ENCODE measurements at places on chromosomes 2 and 18.

- DNase-seq = no peak
These were observed 272.5 kb upstream of the KCNJ3 start for GRCh38 chr2:154425994-154426393.

DNA sequence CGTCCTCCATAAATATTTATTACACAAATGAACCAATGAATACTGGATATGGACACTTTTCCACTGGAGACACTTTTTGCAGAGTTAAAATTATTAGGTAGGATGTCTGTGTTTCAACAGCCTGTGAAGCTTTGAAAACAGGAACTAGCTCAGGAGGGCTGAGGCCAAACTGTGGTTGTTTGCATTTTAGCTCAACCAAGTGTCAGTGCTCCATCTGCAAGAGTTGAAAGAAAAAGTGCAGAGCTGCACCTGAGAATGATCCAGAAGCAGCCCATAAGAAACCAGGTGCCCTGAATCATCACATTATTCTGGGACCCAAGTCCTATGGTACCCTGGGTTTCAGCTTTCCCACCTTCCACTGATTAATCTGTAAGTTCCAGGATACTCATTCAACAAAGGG lies 180.4 kb downstream of the TRIB2 start:
- DNase-seq = no peak

DNA sequence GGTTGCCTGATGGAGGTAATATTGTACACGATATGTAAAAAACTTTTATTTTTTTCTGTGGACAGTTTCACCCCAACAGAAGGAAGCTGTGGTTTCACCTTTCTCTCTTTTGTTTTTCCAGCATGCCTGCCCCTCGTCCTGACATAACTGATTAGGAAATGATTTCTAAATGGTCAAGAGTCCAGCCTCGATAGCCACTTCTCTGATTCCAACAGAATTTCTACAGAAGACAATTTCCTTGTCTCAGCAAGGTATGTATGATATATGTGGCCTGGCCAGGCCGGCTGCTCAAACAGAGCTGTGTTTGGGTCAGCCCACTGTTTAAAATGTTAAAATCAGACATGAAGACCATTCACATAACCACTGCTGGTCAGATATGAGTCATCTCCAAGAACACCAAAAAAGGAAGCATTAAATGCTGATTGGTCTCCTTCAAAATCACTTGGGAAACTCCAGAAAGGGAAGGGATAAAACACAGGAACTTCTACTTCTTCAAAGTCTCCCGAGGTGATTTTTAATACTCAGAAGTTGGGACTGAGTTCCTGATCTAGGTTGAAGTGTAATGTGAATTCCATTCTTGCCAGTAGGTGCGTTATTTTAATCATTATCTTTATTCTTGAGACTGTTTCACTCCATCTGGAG lies 22.3 kb downstream of the ATP8B1 start:
- DNase-seq = no peak

DNA sequence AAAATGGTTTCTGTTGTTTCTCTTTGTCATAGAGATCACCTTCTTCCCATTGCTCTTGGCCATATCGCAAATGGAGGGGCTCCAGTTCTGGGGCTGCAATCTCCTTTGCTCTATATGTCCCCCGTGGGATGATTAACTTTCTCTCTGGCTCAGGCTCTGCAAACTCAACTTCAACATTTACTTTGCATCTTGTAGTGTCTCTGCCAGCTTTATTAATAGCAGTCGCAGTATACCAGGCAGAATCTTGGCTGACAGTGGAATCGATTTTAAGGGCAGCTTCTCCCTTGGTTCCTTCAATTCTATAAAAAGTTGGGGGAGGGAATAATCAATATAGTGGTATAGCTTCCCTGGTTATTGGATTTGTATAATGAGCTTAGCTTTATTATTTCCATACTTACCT lies 30.5 kb downstream of the TTN start:
- no peak for DNase-seq

- no peak for DNase-seq
These were observed 40.7 kb downstream of the POMC start for GRCh38 chr2:25127646-25128045.

GRCh38 chr2:163341426-163341825 lies 394.4 kb downstream of the FIGN start:
- DNase-seq = no peak
